Left lung (tissue), 14 donors: ENCODE measurements at places on chromosomes 11 and 22. TPM values are rescaled to one million over a fixed set of nuclear protein-coding genes. Genes with fewer than 3 reads are reported as not detected.

PRG3 gene
- not detected for total RNA-seq

- H3K4me3 ChIP-seq: no peak overlapping the region
- no peaks in the 10 kb centered on the region for H3K4me1 ChIP-seq
- no peaks in the 10 kb centered on the region for H3K36me3 ChIP-seq
- H3K27me3 ChIP-seq: no peaks in the 10 kb centered on the region
These were observed 485.1 kb downstream of the CNTN5 start for GRCh38 chr11:99505831-99506230.

DNA sequence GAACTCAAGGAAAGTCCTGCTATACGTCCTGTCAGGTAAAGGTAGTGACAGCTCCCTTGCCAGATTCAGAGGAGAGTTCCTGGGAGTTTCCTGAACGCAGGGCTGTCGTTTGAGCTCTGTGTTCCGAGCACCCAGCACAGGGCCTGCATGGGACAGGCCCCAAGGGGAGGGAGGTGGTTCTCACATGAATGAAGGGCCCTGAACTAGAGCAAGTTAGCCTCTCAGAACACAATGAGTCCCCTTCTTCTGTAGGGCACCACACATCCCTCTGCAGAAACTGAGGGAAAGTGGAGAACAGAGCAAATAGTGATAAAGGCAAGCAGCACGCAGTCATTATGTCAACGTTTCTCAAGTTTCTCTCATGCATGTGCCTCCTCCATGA lies 35.3 kb downstream of the NEU3 start:
- no peaks in the 10 kb centered on the region for H3K27me3 ChIP-seq
- H3K36me3 ChIP-seq: no peaks in the 10 kb centered on the region
- no peak overlapping the region for H3K4me3 ChIP-seq
- no peaks in the 10 kb centered on the region for H3K4me1 ChIP-seq

DNA sequence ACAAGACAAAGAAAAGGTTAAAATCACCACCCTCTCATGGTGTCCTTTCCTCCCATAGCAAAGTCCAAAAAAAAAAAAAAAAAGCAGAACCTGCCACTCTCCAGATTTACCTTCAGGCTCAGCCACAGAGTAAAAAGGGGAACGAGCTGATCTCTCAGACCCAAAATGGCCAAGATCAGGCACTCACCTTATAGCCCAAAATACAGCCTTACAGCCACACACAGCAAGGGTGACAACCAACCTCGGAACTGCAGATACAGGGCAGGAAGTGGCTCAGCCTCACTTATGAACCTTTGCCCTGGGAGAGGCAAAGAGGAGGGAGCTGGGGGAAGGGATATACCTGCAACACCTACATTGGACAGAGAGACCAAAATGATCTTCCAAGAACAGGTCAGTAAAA lies 4.5 kb downstream of the FHIP1B start:
- H3K4me1 ChIP-seq: peaks cover 80% of the 10 kb centered on the region
- no peak for DNase-seq
- H3K27me3 ChIP-seq: no peaks in the 10 kb centered on the region
- peak overlapping the region; percentile 60 for H3K27ac ChIP-seq

DNA sequence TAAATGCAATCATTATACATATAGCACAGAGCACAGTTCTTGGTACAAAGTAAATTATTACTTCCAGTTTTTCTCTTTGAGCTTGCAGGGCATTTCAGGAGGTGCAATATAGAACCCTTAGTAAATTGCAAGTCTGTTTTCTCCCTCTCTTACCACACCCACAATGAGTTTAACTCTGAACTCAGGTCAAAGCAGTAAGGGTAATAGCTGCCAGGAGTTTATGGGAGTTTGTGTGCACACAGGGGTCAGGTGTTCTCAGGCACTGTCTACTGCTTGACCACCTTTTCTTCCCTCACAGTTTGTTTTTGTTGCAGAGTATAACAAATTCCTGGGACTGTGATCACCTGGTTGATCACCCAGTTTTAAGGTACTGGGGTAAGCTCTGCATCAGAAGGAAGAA lies 478.5 kb upstream of the TENM4 start:
- H3K4me1 ChIP-seq: no peaks in the 10 kb centered on the region
- no peak overlapping the region for H3K27ac ChIP-seq
- no peak overlapping the region for H3K4me3 ChIP-seq
- DNase-seq: no peak
- no peaks in the 10 kb centered on the region for H3K36me3 ChIP-seq
- H3K27me3 ChIP-seq: no peaks in the 10 kb centered on the region

DNA sequence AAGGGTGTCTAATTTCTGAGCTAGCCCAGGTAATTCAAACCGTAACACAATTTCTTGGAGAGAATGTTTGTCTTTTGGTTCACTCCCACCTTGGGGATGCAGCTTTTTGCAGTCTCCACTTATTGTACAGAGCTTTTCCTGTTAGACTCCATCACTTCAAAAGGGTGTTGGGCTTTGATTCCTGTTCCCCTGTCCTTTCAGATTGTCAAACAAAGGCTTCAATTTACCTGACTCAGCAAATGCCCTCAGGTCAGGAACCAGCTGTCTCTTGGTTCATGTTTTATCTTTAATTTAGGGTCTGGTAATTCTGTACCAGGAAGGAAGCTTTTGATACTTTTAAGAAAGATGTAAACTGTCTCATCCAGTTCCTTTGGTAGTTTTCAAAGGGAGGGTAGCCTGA lies 880.6 kb downstream of the NTM start:
- H3K27ac ChIP-seq: no peak overlapping the region
- H3K27me3 ChIP-seq: no peaks in the 10 kb centered on the region
- no peaks in the 10 kb centered on the region for H3K36me3 ChIP-seq

DNA sequence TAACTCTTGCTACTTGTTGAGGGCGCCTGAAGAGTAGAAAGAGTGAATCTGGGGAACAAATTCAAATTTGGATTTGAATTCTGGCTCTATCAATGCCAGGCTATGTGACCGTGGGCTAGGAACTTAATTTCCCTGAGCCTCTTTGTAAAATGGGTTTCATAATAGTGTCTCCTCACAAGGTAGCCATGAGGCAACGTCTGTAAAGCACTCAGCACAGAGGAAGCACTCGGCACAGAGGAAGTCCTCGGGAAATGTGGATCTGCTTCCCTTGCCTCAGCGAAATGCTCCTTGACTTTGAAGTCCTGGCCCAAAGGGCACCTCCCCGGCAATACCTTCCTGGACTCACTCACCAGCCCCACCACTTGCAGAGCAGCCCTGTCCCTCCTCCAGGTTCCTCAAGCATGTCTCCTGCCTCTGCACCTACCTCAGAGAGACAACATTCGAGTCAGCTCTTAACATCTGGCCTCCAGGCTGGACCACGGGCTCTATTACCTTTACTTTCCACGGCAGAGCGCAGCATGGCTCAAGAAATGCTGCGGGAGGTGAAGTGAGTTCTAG lies 17.7 kb downstream of the CD6 start:
- DNase-seq: no peak
- no peak overlapping the region for H3K27ac ChIP-seq
- H3K27me3 ChIP-seq: no peaks in the 10 kb centered on the region
- H3K4me1 ChIP-seq: no peaks in the 10 kb centered on the region
- no peak overlapping the region for H3K4me3 ChIP-seq

RIBC2 gene
- total RNA-seq: 4.5 TPM

DNA sequence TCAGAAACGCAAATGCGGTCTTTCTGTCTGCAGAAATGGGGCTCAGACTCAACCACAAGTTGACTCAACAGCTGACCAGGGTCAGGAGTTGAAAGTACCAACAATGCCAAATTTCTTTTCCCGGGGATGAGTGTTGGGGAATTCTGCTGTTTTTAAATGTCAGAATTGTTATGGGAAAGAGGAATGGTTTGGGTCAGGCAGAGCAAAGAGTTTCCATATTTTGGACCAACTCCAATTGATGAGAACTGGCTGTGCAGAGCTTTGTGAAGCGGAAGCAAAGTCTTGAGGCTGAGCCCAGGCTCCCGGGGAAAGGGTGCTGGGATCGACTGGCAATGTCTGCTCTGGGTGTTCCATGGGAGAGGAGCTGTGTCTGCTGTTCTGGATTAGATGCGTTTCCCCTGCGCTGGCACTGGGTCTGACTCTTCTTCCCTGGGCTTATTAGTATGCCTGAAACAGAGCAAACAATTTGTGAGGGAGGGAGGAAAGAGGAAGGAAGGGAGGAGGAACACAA lies 36.2 kb downstream of the TXN2 start:
- peaks cover under 1% of the 10 kb centered on the region for H3K4me1 ChIP-seq
- H3K4me3 ChIP-seq: no peak overlapping the region
- H3K27ac ChIP-seq: peak overlapping the region; percentile 73
- no peaks in the 10 kb centered on the region for H3K27me3 ChIP-seq
- H3K36me3 ChIP-seq: no peaks in the 10 kb centered on the region
- no peak for DNase-seq

GRCh38 chr11:111183706-111184105 lies 61.8 kb upstream of the POU2AF2 start:
- no peaks in the 10 kb centered on the region for H3K36me3 ChIP-seq
- H3K4me1 ChIP-seq: no peaks in the 10 kb centered on the region
- H3K27me3 ChIP-seq: no peaks in the 10 kb centered on the region
- no peak overlapping the region for H3K27ac ChIP-seq
- DNase-seq: no peak

C11orf91 gene
- total RNA-seq: 2.2 TPM

DNA sequence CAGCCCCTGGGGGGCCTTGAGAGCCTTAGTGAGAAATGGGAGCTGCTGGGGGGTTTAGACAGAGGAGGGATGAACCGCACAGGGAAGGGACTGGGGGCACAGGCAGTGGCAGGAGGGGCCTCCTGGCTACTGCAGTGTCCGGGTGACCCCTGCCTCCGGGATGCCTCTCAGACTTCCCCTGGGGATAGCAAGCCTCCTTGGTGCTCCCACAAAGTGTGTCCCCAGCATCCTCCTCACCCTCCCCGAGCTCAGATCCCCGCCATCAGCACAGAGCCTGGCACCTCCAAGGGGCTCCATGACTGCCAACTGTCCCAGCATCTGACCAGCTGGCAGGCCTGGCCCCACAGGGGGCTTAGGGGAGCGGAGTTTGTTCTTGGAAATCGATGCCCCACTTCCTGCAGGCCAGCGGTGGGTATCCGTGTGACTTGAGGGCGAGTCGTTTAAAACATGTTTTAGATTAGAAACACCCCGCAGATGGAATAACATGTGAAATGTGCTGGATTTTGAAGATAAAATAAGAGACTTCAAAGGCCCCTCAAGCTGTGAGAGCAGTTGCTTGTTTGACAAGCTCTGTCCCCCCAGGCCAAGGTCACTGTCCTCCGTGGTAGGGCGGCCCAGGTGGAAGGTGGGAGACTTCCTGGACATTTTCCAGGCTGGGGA lies 13.5 kb upstream of the FLRT1 start:
- H3K4me1 ChIP-seq: no peaks in the 10 kb centered on the region
- no peaks in the 10 kb centered on the region for H3K27me3 ChIP-seq
- no peak for DNase-seq
- H3K27ac ChIP-seq: no peak overlapping the region
- H3K36me3 ChIP-seq: no peaks in the 10 kb centered on the region

- H3K4me1 ChIP-seq: no peaks in the 10 kb centered on the region
- DNase-seq: peak; percentile 37
- H3K4me3 ChIP-seq: no peak overlapping the region
- no peak overlapping the region for H3K27ac ChIP-seq
These were observed 10.4 kb upstream of the CD81 start for GRCh38 chr11:2366733-2367132.

DNA sequence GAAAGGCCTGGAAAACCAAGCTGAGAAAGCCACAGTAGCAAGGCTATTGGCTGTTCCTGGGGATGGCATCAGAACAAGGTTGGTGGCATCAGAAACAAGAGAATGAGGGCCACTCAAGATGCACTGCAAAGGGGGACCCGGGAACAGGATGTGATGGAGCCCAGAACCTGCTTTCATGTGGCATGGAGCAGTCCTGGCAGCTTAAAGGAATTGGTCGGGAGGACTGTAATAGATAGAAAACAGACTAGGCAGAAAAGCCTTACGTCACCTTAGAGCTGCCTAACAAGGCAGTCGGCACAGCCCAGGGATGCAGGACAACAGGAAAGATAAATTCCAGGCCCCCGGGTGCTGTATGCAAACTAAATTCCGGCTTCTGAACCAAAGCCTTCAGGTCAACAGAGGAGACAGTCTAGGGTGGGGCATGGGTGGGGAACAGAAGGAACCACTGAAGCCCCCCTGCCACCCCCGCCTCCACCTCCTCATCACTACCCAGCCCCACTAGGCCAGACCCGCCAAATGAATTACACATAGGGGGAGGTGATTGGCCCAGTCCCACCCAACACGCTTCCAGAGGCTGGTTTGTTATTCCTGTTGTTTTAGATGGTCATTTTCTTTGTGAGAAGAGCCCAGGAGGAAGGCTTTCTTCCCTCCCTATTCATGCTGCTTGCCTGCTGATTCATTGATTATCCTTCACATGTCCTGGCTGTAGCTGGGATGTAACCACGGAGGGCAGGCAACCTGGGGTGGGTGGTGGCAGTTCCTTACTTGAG lies 25.7 kb upstream of the LRRC55 start:
- no peaks in the 10 kb centered on the region for H3K27me3 ChIP-seq
- no peak overlapping the region for H3K27ac ChIP-seq
- no peaks in the 10 kb centered on the region for H3K4me1 ChIP-seq
- no peak for DNase-seq

ZNF280B gene
- 0.65 TPM for total RNA-seq

OR6Q1 gene
- not detected for total RNA-seq

BTBD18 gene
- total RNA-seq: not detected

DNA sequence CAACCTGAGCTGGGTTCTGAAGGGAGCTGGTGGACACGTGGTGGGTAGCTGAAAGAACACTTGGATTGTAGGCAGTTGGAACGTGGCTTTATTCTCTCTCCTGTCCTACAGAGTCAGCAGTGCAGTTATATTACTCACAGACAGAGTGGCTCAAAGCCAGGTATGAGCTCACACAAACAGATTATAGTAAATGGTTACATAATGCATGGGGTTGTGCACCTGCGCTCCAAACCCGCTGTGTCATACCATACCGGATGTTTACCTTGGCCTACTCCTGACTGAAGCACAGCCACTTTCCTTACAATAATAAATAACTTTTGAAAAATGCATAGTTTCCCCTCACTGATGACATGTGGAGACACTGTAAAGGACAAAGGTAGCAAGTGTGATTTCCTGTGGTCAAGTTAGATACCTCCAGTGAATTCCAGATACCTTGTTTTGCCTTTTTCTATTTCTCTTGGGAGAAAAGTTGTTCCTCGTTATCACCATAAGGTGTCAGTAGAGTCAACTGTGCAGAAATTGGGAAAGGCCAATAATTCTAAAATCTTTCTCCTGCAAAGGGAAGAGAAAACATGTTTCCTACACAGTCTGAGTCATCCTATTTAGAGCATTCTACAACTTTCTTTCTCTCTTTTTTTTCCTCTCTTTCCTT lies 13.5 kb downstream of the MS4A6A start:
- no peak overlapping the region for H3K27ac ChIP-seq
- no peak for DNase-seq
- H3K27me3 ChIP-seq: no peaks in the 10 kb centered on the region
- H3K36me3 ChIP-seq: no peaks in the 10 kb centered on the region
- H3K4me3 ChIP-seq: no peak overlapping the region

DNA sequence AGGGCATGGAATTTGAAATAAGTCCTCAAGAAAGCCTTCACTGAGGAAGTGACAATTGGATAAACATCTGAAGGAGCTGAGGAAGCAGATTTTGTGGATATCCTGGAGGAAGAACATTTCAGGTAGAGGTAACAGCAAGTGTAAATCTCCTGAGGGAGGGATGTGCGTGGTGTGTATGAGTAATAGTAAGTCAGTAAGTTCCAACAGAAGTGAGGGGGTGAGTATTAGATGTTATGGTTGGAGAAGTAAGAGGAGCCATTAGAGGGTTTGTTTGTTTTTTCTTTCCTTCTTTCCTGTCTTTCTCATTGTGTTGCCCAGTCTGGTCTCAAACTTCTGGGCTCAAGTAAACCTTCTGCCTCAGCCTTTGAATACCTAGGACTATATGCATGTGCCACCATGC lies 29.0 kb downstream of the ANKRD42 start:
- H3K4me1 ChIP-seq: no peaks in the 10 kb centered on the region
- no peaks in the 10 kb centered on the region for H3K27me3 ChIP-seq
- H3K36me3 ChIP-seq: no peaks in the 10 kb centered on the region
